ENCODE measurements at places on chromosomes 11 and 22.

DNA sequence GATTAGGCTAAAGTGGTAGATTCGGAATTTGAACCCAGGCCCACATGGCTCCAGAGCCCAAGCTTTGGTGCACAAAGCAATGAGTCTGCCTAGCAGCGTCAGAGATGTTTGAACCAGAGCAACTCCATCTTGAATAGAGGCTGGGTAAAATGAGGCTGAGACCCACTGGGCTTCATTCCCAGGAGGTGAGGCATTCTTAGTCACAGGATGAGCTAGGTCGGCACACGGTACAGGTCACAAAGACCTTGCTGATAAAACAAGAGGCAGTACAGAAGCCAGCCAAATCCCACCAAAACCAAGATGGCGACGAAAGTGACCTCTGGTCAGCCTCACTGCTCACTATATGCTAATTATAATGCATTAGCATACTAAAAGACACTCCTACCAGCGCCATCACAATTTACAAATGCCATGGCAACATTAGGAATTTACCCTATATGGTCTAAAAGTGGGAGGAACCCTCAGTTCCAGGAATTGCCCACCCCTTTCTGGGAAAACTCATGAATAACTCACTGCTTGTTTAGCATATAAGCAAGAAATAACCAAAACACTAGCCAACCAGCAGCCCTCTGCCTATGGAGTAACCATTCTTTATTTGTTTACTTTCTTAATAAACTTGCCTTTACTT, 40.3 kb upstream of the DAGLA start:
- DNase-seq = no peak

DNA sequence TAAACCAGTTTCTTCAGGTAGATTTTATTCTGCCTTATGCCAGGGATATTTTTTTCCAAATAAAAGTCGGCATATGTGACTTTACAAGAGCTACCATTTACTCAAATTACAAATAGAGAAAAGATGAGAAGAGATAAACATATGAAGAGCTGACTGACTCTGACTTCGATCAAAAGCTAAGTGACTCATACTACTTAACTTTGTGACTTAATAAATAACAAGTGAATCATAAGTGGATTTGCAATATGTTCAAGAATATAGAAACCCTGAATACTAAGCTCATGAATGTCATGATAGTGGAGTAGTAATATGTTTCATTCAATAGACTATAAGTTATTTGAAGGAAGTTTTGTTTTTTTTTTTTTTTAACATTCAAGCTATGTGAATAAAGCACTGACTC, 130.5 kb upstream of the ANO3 start:
- no peak for DNase-seq

DNA sequence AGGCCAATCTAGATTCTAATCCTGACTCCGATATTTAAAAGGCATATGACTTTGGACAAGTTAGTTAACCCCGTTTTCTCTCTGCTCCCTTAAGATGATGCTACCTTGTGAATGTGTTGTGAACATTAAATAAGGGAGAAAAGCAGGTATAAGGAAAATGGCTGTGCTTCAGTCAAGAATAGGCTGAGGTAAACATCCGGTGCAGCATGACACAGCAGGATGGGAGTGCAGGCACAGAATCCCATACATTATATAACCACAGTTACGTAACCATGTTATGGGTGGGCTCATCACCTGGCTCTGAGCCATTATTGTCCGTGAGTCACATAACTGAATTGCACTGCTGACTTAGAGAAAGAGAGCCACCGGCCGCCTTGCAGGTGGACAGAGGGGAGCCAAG, 382.2 kb upstream of the ANO5 start:
- no peak for DNase-seq

DNA sequence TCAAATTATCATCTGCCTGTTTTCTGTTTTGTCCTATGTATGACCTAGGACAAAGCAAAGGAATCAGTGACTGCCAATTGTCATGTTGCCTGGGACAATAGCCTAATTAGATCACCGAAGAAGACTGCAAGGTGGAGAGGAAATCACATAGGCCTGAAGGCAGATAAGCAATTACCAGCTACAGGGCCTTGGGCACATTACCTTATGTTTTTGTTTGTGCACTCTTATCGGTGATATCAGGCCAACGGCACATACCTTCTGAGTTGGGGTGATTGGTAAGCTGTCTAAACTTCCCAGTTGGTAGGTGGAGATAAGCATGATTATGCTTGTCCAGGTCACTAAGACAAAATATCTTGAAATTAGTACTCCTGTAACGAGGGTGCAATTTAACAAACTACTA, 58.1 kb upstream of the FAM181B start:
- peak; percentile 6 for DNase-seq

- DNase-seq = no peak
Measured at GRCh38 chr11:115408036-115408921, 95.9 kb downstream of the CADM1 start.

- DNase-seq = no peak
Measured at GRCh38 chr11:30510750-30511149, 75.4 kb downstream of the MPPED2 start.

DNA sequence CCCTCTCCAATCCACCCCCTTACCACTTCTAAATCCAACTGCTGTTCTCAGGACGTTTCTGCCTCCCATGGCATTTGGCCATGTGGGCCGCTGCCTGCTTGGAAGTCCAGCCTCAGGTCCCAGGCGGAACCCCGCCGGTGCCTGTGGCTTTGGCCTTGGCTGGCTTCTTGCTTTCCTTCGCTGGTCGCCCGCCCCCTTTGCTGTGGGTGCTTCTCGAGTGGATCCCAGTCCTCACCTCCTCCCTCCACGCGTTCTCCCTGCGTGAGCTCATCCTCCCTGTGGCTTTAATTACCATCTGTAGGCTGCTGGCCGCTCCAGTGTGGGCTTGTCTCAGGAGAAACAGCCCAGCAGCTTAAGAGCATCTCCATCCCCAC, 111.7 kb downstream of the NECTIN1 start:
- DNase-seq = no peak

DNA sequence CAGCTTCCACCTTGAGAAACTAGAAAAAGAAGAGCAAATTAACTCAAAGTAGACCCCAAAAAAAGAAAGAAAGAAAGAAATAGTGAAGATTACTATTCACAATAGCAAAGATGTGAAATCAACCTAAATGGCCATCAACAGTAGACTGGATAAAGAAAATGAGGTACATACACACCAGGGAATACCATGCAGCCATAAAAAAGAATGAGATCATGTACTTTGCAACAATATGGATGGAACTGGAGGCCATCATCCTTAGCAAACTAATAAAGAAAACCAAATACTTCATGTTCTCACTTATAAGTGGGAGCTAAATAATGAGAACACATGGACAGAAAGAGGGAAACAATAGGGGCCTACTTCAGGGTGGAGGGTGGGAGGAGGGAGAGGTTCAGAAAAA, 13.8 kb downstream of the CD3D start:
- DNase-seq = no peak

DNA sequence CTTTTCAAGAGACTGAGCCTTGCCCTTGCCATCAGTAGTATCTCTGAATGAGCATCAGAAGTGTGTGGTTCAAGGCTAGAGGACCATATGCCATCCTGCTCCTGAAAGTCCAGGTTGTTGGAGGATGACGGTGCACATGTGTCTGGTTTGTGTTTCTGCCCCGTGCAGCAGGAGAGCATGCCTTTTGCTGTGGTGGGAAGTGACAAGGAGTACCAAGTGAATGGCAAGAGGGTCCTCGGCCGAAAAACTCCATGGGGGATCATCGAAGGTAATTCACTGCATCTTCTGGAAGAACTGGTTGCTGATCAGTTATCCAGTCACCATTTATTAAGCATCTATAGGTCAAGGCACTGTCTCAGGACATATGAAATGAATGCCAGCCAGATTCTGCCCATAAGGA, 6.1 kb upstream of the WBP2NL start:
- no peak for DNase-seq

DNA sequence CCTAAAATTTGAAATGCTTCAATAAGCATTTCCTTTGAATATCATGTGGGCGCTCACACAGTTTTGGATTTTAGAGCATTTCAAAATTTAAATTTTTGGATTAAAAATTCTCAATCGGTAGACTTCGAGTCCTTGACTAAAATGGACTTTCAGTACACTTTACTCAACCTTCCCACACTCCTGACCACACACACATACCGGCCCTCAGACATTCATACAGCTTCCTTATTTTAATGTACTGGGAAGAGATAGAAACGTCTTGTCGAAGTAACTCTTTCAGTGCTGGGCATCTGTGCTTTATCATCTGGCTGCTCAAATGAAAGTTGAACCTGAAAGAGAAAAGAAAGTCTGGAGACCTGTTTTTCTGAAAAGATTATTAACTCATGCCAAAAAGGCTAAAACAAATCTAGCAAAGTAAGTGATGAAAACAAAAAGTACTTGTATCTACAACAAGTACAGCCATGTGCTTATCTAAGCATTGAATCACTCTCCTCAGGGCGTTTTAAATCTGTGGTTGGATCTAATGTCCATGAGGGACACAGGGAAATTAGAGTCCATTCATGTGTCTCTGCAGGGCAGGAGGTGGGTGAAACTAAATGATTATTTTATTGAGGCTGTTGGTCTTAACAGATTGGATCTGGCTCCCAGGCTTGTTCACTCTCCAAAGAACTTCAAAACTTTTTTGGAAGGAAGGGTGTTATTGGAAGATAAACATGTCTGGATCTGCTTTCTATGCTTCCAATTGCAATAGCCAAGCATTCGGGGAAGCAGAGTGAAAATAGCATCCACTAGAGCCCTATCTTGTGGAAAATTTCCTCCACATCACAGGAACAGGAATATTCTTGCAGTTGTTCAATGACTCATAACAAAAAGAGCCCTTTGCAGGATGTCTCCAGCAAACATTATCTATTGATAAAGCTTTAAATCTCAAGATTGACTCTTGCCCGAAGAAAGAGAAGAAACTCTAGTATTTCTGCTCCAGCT, 47.0 kb downstream of the CARD18 start:
- DNase-seq = no peak

GRCh38 chr11:69167916-69168691, 12.4 kb downstream of the SMIM38 start:
- DNase-seq = no peak

- no peak for DNase-seq
Measured at GRCh38 chr22:11253000-11253511, 4274.9 kb upstream of the OR11H1 start.

- no peak for DNase-seq
Measured at GRCh38 chr11:28984231-28984630, 876.0 kb downstream of the METTL15 start.

GRCh38 chr22:29944339-29944738, 61.4 kb downstream of the MTMR3 start:
- DNase-seq = no peak

GRCh38 chr11:75323609-75324008, 27.9 kb downstream of the ARRB1 start:
- DNase-seq = no peak

DNA sequence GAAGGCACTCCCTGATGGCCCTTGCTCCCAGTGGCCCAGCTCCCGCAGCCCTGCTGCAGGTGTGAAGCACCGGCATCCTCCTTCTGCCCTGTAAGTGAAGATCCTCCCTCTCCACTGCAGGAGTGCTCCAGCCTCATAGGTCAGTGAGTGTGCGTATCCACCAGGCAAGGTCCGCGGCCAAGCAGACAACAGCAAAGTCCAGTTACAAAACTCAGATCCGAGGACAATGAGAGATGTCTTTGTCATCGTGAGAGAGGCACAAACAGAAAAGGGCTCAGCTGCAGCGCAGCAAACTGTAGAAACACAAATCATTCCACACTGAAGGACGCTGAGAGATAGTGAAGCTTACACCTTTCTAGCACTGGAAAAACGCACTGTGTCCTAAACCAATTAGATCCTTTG, 46.1 kb downstream of the MYH9 start:
- no peak for DNase-seq

GRCh38 chr11:120289426-120289825, 35.7 kb upstream of the TLCD5 start:
- no peak for DNase-seq

- DNase-seq = no peak
Measured at GRCh38 chr11:23473782-23474181, 613.5 kb upstream of the CCDC179 start.

DNA sequence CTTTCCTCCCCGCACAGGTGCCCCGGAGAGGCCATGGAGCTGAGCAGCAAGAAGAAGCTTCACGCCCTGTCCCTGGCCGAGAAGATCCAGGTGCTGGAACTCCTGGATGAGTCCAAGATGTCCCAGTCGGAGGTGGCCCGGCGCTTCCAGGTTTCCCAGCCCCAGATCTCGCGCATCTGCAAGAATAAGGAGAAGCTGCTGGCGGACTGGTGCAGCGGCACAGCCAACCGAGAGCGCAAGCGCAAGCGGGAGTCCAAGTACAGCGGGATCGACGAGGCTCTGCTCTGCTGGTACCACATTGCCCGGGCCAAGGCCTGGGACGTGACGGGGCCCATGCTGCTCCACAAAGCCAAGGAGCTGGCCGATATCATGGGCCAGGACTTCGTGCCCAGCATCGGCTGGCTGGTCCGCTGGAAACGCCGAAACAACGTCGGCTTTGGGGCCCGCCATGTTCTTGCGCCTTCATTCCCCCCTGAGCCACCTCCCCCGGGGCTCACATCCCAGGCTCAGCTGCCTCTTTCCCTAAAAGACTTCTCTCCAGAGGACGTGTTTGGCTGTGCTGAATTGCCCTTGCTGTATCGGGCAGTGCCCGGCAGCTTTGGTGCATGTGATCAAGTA, 1.3 kb downstream of the TIGD3 start:
- no peak for DNase-seq

DNA sequence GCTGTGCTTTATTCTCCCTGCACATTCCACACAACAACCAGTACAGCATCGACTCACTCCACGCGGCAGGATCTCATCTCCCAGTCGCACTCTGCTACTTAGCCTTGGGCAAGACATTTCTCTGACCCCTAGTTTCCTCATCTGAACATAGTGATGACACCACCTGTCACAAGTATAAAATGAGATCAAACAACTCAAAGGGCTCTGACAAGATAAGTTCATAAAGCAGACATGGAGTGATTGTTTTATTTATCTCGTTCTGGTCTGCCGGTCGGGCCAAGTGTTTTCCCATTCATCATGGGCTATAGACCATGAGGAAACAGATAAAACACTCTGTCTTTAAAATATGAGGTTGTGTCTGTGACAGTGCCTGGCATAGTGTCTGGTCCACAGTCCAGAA, 35.0 kb downstream of the DSCAML1 start:
- no peak for DNase-seq

- DNase-seq = no peak
Measured at GRCh38 chr11:14655435-14655834, 11.8 kb downstream of the PDE3B start.

Data from T47D (cell line).